Effector CD4-positive, alpha-beta T cell (primary cell): ENCODE measurements at places on chromosomes 3 and 15.

DNA sequence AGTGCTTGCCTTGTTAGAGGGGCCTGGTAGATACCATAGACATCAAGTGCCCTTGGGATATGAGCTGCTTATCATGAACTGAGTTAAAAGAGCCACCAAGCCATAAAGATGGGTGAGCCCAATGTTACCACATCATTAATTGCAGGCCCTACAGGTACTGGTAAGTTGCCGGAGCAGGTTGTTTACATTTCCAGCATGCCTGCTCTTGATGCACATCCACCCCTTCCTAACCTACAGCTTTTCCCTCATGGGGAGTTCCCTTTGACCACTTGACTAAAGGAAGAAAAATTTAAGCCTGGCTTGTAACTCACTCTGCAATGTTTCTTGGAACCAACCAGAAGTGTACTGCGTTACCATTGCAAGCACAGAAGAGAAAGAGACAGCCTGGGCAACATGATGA lies 24.7 kb upstream of the ULK4 start:
- no peak for DNase-seq

GRCh38 chr3:171160325-171160724 lies 133.8 kb upstream of the SLC2A2 start:
- DNase-seq: no peak

GRCh38 chr15:34436126-34436955 lies 1.3 kb downstream of the GOLGA8A start:
- DNase-seq: peak; percentile 23

- no peak for DNase-seq
These were observed 60.6 kb upstream of the PLCL2 start for GRCh38 chr3:16824081-16824696.
